NCI-H187 (cell line): ENCODE measurements at places on chromosomes 1 and 21.

DNA sequence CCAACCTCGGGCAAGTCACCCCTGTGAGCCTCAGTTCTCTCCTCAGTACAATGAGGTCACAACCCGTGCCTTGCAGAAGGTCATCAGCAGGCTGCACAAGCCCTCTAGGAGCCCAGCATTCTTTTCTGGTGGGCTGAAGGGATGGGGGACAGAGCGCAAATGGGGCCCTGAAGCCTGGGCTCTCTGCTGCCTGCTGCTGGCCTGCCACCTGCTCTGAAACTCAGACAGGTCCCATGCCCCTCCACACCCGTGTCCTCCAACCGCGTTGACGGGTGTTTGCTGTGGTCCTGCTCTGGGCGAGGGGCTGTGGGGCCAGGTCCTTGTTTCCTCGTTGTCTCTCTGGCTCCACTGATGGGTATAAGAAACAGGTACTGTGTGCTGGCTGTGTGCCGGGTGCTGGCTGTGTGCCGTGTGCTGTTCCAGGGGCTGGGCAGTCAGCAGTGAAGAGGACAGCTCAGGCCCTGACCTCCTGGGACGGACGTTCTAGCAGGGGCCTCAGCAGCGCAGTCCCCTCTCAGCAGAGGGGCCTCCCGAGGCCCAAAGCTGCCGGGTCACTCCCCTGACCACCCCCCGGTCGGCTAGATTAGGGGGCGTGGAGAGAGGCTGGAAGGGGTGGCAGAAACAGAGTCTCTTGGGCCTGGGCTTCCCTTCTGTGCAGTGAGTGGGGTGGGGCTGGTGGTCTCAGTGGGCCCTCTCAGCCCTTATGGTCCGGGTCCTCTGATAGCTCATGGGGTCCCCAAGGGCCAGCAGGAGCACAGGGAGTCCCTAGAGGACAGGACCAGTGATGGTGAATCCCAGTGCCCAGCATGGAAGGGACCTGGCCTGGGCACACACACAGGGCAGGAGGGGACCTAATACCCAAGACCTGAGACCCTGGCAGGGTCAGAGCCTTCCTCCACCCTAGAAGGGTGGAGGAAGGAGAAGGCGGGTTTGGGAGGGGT is 42.1 kb downstream of the DMRTB1 start:
- DNase-seq: no peak

DNA sequence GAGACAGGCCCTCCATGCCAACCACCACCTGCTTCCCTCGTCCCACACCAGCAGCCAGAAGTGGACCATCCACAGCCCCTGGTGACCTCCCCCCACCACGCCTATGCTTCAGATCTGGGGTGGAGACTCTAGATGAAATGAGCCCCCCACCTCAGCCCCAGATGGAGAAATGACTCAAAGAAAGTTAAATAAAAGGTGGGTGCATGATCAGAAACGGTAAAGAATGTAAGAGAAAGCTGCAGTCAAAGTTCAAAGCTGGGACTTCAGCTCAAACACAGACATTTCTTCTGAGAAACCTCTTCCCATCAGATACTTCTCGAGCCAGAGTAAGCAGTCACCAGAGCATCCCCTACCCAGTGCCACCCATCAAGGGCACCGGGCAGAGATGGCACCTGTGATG is 43.1 kb upstream of the HMGB4 start:
- no peak for DNase-seq

DNA sequence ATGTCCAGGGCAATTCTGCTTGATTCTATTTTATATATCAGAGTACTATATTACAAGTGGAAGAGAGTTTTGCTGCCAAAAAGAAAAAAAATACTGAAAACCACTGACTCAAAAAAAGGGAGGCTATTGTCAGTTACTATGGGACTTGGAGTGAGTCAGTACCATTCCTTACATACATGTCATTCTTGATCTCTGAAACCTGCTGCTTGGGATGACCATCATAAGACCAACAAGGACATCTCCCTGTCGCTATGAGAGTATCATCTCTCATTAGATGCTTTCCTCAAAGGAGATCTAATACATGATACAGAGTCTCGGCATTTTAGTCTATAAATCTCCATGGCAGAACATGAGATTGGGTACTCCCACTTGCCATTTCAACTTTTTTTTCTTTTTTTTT is 11.8 kb upstream of the INPP5B start:
- no peak for DNase-seq

DNA sequence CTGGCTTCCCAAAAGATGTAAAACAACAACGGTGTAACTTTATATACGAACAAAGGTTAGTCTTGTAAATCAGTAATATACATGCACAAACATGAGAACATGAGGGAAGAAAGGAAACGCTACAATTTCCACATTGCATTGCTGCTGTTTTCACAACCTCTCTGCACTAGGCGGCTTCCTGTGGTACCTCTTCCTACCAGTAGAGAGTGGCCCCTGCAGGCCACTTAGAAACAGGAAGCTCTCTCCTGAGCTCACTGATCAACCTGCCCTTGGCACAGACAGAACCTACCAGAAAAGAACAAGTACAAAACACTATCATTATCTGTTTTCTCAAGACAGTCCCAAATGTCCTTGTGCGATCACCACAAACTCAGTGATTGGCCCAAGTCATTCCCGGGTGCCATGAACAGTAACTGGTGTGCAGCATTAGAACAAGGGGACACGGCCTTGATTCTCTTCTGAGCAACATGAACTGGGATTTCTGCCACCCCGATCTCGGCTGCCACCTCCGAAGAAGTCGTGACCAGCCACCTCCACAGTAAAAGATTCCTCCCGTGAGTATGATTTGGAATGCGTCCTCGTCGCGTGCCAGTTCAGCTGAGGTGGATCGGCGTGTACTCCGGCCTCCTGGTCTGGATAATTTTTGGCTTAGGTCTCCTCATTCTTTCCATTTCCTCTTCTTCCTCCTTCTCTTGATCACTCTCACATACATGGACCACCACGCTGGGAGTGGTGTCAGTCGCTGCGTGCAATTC is 5.7 kb upstream of the KCNE1 start:
- DNase-seq: no peak

DNA sequence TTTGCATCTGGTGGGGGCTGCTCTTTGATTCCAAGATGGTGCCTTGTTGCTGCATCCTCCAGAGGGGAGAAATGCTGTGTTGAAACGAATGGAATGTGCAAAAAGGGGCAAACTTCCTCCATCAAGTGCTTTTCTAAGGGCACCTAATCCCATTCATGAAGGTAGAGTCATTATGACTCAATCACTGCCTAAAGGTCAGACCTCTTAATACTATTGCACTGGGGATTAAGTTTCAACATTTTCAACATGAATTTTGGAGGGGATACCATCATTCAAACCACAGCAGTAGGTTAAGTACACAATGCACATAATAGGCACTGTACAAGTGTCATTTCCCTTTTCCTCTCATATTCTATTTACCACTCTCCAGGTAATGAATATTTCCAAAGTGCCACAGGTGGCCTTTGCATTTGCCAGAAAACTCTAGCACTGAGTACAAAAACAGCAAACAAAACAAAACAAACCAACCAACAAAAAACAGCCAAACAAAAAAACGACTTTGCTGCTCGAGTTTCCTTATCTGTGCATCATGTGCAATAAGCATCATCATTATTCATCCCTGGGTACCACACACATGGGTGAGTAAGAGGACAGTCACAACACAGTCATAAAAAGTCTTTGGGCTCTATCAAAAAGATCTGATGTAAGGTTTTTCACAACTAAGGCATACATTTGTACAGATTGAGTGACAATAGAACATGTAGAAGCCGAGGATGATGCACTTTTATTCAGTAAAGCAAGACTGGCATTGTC is 42.5 kb downstream of the IFI44 start:
- DNase-seq: no peak

DNA sequence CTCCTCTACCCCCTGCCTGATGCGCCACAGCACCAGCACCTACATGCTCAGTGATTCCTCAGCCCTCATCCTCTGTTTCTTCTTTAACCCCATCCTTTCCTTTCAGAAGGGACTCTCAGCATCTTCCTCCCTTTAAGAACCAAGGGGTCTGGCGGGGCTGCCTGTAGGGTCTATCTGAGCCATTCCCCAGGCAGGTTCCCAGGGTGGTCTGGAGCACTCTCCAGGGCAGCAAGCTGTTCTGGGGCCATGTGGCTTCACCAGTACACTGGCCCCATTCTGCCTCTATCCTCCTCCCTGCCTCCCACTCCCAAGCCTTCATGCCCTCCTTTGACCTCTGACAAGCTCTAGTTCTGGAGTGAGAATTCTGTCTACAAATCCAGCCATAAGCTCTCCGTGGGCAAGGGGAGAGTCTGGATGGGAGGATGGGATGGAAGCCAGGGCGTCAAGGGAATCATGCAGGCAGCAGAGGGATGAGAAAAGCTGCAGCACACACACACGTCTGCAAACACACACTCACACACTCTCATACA is 10.4 kb downstream of the BATF3 start:
- no peak for DNase-seq

DNA sequence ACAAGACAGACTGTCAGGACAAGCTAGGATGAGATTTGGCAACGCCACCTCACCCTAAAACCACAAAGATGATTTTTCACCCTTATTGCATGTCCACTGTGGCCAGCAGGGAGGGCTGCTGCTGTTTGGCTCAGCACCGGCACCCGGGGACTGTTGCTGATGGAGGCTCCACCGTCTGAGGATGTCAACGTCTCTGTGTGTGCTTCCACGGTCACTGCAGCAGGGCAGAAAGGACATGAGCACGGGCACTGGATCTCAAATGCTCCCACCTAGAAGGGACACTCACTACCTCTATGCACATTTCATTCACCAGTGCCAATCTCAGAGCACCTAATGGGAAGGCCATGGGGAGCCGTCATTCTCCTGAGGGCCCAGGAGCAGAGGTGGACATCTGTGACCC is 599.6 kb downstream of the PTPRU start:
- DNase-seq: no peak

- no peak for DNase-seq
Measured at GRCh38 chr21:45450423-45451090, 45.6 kb downstream of the COL18A1 start.

- no peak for DNase-seq
Measured at GRCh38 chr1:165988275-165988674, 160.9 kb downstream of the UCK2 start.

DNA sequence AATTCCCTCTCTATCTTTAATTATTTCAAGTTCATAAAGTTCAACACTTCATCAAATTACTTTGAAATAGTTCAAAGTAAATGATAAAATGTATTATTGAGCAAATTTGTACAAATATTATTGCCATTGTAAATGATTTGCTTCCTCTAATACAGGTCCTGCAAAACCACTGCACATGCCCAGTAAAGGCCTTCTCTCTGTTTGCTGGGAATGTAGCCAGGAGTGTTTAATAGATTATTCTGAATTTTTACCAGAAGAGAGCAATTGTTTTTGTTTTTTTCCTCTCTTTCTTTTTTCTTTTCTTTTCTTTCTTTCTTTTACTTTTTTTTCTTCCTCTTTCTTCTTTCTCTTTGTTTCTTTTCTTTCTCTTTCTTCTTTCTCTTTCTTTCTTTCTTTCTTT is 486.3 kb downstream of the PTBP2 start:
- no peak for DNase-seq

- DNase-seq: no peak
Measured at GRCh38 chr1:199067483-199067882, 428.6 kb downstream of the PTPRC start.

DNA sequence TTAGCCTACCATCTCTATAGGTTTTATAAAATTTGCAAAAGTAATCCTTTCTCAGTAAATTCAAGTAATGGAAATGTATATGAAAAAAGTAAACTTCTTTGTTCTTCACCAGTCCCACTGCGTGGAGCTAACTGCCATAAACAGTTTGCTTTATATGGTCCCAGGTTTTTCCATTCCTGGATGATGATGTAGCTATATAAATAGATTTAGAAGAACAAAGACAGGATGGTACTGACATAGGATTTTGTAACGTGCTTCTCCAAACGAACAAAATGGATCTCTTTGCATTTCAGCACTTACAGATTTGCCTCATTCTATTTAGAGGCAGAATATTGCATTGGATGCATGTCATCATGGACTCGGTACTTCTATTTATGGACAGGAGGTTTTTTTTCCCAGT is 57.3 kb downstream of the SMYD2 start:
- DNase-seq: no peak

- DNase-seq: no peak
Measured at GRCh38 chr1:157043685-157044084, 1.9 kb downstream of the ARHGEF11 start.

DNA sequence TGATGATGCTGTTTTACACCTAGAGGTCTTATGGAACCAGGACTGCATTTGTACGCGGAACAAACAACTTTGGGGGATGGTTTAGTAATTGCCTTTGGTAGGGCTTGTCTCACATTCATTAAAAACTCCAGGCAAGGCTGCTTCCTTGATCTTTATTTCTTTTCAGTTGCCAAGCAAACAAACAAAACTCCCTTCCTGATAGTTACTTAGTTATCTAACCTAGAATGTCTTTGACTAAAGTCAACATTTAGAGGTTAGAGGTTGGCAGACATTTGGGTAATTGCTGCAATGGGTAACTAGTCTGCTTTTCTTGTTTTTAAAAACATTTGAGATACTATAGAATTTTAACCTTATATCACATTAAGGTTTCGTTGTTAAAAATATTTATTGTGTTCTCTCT is 500.9 kb upstream of the PTBP2 start:
- no peak for DNase-seq

GRCh38 chr1:208159555-208160258 is 84.5 kb downstream of the PLXNA2 start:
- no peak for DNase-seq

DNA sequence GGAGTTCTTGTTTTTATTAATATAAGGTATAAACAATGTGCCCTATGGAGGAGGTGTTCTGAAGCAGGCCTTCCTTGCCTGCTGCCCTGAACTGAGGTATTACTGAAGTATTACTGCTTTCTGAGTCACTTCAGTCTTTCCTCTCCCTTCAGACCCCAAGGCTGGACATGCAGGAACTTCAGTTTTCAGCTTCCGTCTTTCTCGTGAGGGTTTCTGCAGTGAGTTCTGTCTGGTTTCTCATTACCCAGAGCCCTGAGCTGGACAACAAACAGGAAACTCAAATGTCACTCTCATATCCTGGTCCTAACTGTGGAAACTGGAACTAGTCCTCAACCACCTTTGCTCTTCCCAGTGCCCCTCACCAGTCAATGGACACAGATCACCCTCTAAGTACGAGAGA is 46.8 kb downstream of the ELAVL4 start:
- no peak for DNase-seq

DNA sequence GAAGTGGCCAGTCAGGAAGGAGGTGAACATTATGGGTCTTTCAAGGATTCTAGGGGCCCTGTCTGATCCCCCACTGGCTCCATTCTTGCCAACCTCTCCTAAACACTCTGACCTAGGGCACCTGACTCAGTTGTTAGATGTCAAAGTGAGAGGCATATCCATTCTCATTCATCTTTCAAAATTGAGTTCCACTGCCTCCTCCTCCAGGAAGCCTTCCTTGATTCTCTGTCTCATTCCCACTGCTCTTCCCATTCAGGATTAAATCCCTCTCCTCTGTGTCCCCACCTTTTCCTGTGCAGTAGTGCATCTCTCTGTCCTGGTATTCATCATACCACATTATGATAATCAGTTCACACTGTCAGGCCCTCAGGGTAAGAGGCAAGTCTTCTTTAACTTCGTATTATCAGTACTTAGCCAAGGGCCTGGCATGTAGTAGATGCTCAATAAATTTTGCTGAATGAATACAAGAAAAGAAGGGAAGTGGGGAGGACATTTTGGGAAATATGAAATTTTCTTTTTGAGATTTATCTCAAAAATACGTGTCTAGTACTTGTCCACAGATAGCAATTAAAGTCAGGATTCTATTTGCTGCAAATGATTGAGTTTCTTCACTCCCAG is 61.8 kb upstream of the ITPKB start:
- DNase-seq: no peak

GRCh38 chr21:41923186-41923585 is 30.6 kb downstream of the C2CD2 start:
- DNase-seq: no peak
